Hepatocyte (in vitro differentiated cells): ENCODE measurements at places on chromosomes 3 and 15. TPM values are rescaled to one million over a fixed set of nuclear protein-coding genes. Genes with fewer than 3 reads are reported as not detected.

DNA sequence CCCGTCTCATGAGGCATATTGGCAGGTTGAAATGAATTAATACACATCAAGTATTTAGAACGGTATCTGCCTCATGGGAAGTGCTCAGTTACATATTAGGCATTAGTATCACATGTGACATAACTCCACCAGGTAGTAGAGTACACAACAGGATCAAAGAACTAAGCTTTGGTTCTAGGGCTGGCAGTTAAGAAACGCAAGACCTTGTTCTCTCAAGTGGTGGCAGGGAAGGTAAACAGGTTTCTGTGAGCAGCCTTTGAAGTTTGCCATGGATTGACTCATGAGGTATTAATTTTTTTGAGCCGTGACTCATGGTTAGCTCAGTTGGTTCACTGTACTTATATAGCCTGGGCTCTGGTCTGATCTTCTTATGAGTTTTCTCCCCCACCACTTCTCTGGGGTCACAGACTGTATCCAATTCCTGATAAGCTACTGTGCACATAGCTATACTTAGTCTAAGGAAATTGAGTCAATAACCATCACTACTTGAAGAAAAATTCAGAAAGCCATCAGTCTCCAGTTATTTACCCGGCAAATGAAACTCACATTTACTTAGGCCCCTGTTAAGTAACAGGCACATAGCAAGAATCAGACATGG lies 155.6 kb upstream of the STT3B start:
- DNase-seq = peak; percentile 82

Gene CHRNA5
- 1.1 and 1.5 TPM in 2 replicates for polyA plus RNA-seq

Gene SLC28A1
- 1.5 and 2.5 TPM in 2 replicates for polyA plus RNA-seq

Gene FYTTD1
- polyA plus RNA-seq = 24.2 and 32.1 TPM in 2 replicates
